ENCODE measurements at places on chromosomes 12 and 14. TPM values are rescaled to one million over a fixed set of nuclear protein-coding genes. Genes with fewer than 3 reads are reported as not detected.

DNA sequence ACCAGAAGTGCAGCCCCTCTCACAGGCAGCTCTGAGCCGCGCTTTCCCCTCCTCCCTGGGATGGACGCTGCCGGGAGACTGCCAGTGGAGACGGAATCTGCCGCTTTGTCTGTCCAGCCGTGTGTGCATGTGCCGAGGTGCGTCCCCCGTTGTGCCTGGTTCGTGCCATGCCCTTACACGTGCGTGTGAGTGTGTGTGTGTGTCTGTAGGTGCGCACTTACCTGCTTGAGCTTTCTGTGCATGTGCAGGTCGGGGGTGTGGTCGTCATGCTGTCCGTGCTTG is 12.3 kb upstream of the TAMALIN start:
- no peak overlapping the region for H3K27ac ChIP-seq
- H3K4me3 ChIP-seq: no peak overlapping the region
- H3K27me3 ChIP-seq: no peaks in the 10 kb centered on the region
- peaks cover 5% of the 10 kb centered on the region for H3K36me3 ChIP-seq
- no peak for DNase-seq

GRCh38 chr14:33564774-33565630 is 385.9 kb downstream of the EGLN3 start:
- no peaks in the 10 kb centered on the region for H3K4me1 ChIP-seq
- no peak overlapping the region for H3K4me3 ChIP-seq
- H3K36me3 ChIP-seq: no peaks in the 10 kb centered on the region
- no peak for DNase-seq

- peaks cover 3% of the 10 kb centered on the region for H3K36me3 ChIP-seq
- no peak for DNase-seq
- H3K4me1 ChIP-seq: peaks cover 21% of the 10 kb centered on the region
- H3K27me3 ChIP-seq: no peaks in the 10 kb centered on the region
These were observed 22.5 kb upstream of the PTGDR start for GRCh38 chr14:52244997-52245396.

The DHRS2 gene
- 5.0 TPM for total RNA-seq

DNA sequence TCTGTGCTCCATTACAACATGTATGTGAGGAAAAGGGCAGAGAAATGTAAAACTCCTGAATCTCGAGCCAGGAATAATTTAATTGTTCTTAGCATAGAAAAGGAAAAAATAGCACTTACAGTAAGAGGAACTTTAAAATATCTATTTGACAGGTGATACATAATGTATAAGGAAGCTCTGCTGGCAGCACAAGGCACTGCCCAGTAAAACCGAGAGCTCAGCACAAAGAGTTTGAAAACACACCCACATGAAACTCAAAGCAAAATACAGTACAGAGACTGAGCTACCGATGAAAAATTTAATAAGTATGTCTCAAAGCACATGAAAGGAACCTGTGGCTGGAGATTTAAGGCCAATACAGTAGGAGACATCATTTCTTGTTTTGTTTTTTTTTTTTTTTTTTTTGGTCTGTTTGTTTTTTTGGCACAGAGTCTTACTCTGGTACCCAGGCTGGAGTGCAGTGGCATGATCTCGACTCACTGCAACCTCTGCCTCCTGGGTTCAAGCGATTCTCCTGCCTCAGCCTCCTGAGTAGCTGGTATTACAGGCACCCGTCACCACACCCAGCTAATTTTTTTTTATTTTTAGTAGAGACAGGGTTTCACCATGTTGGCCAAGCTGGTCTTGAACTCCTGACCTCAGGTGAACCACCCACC is 19.2 kb downstream of the CLIP1 start:
- peak; percentile 30 for DNase-seq
- H3K36me3 ChIP-seq: peaks cover 11% of the 10 kb centered on the region
- no peaks in the 10 kb centered on the region for H3K27me3 ChIP-seq
- H3K4me1 ChIP-seq: peaks cover 73% of the 10 kb centered on the region
- peak overlapping the region; percentile 70 for H3K27ac ChIP-seq
- peak overlapping the region; percentile 66 for H3K4me3 ChIP-seq

DNA sequence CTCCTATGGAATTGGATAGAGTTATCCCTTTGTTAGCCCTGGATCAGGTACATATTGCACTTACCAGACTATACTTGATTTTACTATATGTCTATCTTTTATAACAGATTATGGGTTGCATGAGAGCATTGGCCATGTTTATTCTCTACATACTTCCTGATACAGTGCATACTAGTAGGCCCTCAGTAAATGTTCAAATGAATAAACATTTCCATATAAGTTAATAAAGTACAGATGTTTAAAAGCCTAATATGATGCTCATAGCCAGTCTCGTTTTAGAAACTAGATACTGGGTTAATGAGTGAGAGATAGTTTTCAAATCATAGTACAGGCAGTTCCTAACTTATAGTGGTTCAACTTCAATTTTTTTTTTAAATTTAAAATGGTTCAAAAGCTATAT is 39.5 kb upstream of the TOMM20L start:
- peaks cover 20% of the 10 kb centered on the region for H3K36me3 ChIP-seq
- no peak overlapping the region for H3K4me3 ChIP-seq

DNA sequence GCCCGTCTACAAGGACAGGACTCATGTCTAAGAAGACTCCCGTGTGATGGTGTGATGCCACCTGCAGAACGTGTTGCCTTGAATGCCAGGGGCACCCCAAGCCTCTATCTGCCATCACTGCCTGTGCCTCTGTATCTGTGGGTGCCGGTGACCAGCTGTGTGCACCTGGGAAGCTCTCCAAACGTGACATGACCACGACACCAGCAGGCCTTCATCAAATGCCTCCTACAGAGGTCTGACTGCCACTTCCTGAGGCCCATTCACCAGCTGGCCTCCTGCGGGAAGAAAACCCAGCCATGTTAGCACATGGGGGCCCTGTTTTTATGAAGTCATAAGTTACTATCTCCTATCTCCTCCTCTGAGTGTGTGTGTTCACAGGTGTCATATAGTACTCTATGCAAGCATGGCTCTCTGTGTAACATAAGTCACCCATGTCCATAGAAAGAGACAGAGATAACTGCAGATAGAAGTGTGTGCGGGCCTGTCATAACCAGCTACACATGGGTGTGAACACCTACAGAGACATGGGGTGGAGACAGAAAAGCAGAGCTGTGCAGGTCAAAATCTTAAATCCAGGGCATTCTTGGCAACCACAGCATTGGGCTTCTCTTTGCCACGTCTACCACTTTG is 18.3 kb upstream of the SERPINA4 start:
- no peak for DNase-seq
- no peak overlapping the region for H3K27ac ChIP-seq
- H3K4me1 ChIP-seq: no peaks in the 10 kb centered on the region
- no peaks in the 10 kb centered on the region for H3K36me3 ChIP-seq
- H3K4me3 ChIP-seq: no peak overlapping the region
- peaks cover 14% of the 10 kb centered on the region for H3K27me3 ChIP-seq

- no peaks in the 10 kb centered on the region for H3K36me3 ChIP-seq
- H3K27me3 ChIP-seq: peaks cover 27% of the 10 kb centered on the region
- H3K4me3 ChIP-seq: no peak overlapping the region
- H3K27ac ChIP-seq: no peak overlapping the region
- DNase-seq: no peak
These were observed 57.1 kb downstream of the VWF start for GRCh38 chr12:6067152-6067916.
